Retina (tissue), 1 donor: ENCODE measurements at places on chromosomes 13 and 19.

DNA sequence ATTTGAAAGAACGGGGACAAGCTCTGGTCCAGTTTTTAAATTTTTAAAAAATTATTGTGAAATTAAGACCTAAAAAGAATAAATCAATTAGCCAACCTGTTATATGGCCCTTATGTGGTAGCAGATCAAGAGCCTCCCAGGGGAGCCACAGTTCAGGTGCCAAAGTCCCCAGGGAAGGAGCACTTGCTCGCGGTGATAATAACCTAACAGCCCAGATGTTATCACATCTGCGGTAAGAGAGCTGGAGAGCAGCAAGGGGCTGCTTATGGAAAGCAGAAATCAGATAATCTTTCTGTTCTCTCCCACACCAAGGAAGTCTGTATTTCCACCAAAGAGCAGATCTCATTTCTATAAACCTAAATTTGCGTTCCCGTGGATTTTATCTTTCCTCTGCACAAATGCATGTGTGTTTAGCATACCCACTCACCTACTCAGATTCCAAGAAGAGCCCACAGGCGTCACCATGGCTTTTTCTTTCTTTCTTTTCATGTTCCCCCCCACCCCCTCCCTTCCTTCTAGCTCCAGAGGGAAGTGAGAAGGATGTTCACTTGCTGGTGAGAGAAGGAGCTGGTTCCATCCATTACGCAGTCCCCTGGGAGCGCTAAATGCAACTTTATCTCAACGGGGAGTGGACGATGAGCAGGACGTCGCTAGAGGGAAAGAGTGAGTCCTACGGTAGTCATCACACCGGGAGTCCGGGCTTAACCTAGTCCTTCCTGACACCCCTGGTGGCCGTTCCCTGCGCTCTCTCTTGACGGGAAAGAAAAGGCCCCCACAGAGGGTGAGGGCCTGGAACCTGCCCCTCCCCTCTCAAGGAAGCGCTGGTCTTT, 1.6 kb upstream of the POU4F1 start:
- DNase-seq: peak; percentile 57

DNA sequence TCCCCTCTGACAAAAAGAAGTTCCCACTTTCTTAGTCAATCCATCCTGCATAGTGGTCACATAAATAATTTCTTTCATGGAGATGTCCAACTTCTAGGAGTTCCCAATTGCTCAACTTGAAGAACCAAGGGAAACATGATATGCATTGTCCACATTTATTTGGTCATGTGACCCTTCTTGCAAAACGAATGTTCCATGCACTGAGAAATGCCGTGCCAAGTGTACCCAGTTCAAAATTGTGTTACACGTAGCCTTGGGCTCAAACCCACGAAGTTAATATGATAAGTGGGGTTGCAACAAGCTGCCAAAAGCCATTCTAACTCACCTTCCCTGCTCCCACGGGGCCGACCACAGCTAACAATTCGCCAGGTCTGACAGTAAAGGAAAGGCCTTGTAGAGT, 113.1 kb downstream of the ABCC4 start:
- no peak for DNase-seq

DNA sequence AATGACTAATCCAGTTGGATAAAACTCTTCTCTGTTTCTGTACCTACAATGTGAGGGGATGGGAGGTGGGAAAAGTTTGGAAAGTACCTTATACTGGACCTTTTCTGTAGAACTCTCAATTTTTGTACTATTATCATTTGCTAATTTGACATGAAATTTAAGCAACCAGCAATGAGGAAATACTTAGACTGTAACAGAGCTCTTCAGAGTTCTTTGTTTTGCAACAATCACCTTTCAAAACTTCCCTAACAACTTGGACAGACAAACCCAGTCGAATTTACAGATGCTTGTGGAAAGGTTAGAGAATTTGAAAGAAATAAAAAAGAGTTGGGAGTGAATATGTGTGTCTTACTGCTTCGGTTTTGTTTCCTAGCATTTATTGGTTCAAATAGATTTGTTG, 16.8 kb downstream of the KBTBD7 start:
- no peak for DNase-seq

GRCh38 chr19:16112778-16113177, 1.1 kb downstream of the RAB8A start:
- DNase-seq: no peak

DNA sequence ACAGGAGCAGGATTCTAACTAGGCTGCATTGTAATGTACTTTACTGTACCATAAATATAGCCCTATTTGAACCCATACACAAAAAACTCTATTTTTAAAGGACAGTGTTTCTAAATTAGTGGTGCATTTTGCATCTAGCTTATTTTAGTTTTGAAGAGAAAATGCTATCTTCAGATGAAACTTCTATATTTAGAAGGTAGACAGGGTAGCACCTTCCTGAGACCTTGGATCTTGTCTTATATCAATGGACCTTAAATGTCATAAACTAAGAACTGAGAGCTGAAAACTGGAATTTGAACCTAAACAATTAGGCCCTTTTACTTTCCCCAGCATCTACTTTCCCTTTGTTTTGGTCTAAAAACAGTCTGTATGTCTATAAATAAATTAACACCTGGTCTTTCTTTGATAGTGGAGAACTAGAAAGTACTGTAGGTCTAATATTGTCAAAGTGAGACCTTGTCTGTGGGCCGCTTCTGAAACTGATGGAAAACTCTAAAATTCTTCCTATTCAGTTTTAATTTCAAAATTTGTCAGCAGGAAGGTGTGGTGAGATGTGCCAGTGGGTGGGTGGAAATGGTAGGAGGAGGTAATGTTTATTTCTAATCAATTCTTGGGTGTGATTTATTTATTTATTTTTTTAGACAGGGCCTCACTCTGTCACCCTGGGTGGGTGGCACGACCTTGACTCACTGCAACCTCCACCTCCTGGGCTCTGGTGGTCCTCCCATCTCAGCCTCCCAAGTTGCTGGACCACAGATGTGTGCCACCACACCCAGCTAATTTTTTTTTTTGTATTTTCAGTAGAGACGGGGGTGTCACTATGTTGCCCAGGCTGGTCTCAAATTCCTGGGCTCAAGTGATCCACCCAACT, 10.1 kb downstream of the COG3 start:
- no peak for DNase-seq

- DNase-seq: no peak
Observed at GRCh38 chr19:3605361-3605760, 1.3 kb downstream of the TBXA2R start.

DNA sequence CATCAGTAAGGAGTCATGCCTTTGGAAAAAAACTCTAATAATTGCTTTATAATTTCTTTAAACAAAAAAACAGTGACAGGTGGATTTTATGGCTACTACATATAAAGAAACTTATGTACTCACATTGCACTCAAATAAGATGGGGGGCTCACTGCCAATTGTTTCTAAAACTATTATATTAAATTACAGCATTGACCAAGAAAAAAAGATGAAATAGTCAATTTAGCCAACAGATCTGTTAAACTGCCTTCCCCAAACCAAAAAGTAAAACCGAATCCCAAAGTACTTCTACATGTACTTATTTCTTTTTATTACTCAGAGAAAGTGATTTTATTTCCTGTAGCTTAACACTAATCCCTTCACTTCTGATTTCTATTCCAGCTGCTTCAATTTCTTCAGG, 716.8 kb upstream of the SLITRK5 start:
- DNase-seq: no peak

DNA sequence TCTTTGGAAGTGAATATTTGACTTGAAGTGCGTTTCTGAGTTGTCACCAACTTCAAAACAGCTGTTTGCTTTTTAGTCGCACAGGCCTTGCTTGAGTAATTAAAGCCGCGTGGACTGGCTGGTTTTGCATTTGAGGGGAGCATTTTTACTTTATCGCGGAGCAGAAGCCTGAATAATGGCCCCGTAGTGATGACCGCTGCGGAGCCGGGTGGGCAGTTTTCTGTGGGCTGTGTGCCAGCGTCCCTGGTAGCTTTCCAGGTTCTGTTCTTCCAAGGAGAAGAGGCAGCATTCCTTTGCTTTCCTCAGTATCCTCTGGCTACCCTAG, 1.1 kb downstream of the NAA16 start:
- no peak for DNase-seq

GRCh38 chr19:30169196-30169900, 202.8 kb upstream of the ZNF536 start:
- DNase-seq: no peak

DNA sequence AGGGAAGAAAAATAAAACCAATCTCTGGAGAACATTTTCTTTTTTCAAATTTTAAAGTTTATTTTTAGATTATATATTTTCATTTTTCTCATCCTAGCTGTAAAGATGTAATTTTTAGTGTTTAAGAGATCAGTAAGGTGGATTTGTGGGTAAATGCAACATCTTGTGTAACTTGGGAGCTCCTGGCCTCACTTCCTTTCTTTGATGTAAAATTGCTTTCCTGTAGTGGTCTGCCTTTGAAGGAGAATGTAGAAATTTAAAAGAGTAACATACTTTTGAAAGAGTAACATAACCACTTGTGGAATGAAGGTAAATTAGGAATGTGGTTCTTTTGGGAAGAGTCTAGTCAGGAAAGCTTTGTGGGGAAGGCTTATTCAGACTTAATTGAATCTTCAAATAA, 95.7 kb upstream of the AKAP11 start:
- no peak for DNase-seq

DNA sequence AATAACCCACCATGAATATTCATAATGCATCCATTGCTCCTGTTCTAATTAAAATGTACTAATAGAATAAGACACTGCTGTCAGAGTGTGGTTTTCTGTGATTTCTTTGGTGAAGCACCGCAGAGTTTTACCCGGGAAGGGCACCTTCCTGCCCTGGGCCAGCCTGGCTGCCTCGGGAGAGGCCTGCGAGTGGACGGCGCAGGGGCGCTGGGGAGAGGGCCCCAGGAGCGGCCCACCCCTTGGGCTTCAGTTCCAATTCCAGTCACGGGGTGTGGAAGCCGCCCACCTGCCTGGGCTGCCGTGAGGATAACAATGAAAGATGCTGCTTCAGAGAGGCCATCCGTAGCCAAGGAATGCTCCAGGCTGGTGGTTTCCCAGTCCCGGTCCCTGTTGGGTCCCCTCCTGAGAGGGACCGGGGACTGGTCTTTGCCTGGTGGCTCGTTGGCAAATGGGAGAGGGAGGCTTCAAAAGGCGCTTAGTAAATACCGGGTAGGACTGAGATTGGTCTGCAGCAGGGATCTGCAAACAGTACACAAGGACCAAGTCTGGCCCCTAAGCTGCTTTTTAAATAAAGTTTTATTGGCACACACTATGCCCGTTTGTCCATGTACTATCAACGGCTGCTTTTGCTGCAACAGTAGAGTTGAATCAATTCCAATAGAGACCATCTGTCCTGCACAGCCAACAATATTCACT, 18.0 kb downstream of the TCF3 start:
- no peak for DNase-seq

DNA sequence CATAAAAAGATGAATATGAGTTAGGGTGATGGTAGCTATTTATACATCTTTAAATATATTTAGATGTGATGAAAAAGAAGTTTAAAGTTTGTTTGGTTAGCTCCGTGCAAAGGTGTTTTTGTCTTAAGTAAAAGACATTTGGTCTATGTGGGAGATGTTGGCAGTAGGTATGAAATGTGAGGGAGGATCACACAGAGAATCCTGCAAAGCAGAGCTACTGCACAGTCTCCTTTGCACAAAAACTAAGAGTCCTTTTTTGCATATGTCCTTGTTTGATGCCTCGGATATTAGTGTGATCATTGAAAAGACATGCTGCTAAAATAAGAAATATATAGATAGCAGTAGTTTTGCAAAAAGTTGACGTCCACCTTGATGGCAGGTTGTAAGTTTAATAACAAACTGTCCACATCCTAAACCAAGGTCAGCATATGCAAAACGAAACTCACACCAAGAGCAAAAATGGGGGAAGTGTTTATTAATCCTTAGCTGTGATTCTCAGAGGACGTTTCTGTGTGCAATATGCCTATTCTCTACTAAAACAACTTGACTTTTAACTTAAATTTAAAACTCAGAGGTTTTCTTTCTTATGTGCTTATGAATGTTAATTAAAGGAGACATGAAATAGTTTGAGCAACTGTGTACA, 870.1 kb downstream of the PCDH9 start:
- no peak for DNase-seq

GRCh38 chr13:30622551-30622950, 4.8 kb downstream of the USPL1 start:
- no peak for DNase-seq

GRCh38 chr19:55479045-55479444, 2.6 kb downstream of the ZNF628 start:
- no peak for DNase-seq

- peak; percentile 94 for DNase-seq
Observed at GRCh38 chr19:12983542-12984142, 11.6 kb upstream of the NFIX start.

DNA sequence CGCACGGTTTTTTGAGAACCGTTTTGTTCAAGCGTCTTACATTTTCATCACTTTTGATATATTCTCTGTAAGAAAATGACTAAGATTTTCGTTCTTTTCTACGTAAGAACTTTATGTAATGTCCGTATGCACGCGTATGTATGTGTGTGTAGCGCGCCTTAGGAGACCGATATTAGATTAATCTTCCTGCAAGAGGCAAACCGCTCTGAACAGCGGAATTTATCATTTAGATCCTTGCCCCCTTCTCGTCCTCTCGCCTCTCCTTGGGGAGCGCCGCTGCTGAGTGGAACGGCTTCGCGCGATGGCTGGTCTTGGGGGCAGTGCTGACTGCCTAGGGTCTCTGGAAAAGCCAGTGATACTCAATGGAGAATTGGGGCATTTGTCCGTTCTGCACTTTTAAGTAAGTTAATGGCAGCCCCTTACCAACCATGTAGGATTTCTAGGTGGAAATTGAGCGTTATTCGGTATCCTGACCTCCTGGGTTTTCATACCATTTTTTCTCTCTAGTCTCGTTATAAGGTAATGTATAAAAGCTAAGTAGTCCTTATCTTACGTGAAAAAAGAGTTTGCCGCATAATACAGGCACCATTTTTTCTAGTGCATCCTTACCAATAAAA, 4.7 kb downstream of the MAB21L1 start:
- peak; percentile 86 for DNase-seq

GRCh38 chr19:51166846-51167490, 24.9 kb downstream of the SIGLEC7 start:
- DNase-seq: no peak

GRCh38 chr19:49593233-49594113, 2.5 kb downstream of the PRR12 start:
- peak; percentile 83 for DNase-seq

DNA sequence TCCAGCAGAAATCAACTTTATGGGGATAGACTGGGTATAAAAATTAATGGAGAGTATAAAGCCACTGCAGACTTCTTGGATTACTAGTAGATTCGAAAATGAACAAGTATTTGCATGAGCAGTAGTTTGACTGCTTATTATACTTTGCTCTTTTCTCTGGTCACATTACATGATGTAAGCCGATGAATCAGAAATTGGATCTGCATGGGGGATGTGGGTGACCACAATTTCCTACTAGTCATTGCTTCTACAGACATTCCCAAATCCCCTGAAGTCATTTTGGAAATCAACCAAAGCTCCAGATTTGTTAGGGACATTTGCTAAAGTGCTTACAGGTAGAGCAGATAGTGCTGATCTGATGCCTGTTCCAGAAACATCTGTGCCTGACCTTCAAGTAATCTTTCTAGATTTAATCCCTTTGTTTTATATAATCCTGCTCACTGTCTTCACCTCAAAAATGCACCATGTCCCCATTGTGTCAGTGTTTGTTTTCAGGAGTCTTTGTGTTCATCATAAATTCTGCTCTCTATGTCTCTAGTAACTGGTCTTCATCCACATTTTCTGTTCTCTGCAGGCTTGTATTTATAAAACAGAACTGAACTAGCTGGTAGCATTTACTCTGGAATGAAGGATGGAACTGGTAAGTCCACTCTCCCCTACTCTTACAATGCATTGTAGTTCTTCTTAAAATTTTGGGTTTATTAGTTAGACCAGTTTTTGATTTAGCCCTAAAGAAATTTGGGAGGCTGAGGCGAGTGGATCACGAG, 201.5 kb upstream of the CSNK1A1L start:
- DNase-seq: no peak

GRCh38 chr13:94050686-94051085, 428.8 kb downstream of the DCT start:
- DNase-seq: no peak
